ENCODE measurements at places on chromosomes 16 and 17.

DNA sequence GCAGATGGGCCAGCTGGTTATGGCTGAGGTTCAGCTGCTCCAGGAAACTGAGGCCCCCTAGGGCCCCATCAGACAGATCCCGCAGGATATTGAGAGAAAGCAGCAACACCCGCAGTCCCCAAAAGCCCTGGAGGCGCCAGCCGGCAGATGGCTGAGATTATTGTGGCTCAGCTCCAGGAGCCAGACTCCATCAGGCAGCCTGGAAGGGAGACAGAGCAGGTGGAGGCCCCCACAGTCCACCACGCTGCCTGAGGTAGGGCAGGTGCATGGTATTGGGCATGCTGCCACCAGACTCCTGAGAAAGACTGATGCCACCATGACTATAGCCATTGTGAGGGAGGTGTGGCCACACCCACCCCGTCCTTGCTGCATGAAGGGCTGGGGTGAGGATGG is 9.5 kb upstream of the TMEM101 start:
- no peak for DNase-seq

GRCh38 chr17:74165797-74166365 is 37.6 kb upstream of the RPL38 start:
- no peak for DNase-seq

DNA sequence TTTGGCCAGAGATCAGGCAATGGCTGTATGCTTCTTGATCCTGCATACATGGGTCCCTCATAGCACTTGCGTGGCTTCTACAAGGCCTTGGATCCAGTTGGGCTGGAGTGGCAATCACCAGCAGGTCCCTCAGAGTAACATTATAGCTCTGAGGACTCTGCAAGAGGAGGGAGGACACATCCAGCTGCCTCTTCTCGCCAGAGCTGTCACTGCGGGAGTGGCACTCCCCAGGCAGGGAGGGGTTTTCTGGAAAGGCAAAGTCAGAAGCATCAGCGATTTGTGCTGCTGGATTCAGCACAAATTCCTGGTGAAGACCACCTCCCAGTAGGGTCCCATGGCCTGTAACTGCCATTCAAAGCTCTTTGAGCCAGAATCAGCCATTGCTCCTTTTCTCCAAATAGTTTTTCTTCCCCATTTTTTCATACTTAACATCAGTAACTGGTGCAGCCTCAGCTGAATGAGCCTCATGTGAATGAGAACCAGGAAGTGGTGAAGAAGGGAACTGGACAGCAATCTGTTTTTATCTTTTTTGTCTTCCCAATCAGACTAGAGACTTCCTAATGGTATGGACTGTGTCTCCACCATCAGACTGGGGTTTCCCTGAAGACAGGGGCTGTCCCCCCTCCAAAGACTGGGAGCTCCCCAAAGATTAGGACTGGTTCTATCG is 40.6 kb upstream of the HOXB13 start:
- DNase-seq = no peak

GRCh38 chr16:84446596-84447392 is 57.7 kb downstream of the MEAK7 start:
- no peak for DNase-seq

DNA sequence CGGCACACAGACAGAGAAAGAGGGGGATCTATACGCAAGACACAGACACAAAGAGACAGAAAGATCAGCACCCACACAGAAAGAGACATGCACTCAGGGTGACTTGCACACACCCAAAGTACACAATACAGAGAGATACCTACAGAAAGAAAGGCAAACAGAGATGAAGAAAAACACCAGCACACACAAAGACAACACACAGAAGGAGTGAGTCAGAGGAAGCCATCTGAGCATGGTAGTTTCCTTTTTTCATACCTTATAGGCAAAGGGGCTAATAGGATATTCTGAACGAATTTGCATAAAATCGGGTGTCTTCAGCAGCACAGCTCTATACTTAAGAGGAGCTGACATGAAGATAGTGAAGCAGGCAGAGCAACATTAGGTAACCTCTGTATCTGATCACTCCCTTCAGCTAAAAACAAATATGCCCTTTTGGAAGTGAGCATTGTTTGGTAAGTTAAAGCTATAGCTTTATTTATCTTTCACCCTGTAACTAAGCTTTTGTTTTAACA is 198.6 kb downstream of the AATF start:
- peak; percentile 40 for DNase-seq

GRCh38 chr17:877630-878029 is 95.5 kb downstream of the MRM3 start:
- no peak for DNase-seq

DNA sequence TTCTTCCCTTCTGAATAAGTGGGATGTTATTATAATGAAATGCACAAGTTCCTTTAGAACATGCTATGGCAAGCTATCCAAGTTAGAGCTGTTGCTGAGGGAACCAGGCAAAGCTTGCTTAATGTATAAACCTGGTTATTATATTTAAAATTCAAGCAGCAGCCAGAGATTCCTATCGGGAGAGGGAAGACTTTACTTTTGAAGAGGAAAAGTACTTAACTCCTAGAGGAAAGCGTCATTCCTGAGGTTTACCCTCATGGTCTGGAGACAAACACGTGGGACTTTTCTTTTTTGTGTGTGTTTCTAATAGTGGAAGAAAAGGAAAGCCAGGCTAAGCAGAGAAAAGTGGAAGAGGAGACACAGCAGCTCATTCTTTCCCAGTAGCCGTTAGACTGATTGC is 39.9 kb upstream of the MYH10 start:
- no peak for DNase-seq

- DNase-seq = no peak
These were observed 110.0 kb upstream of the PSMD7 start for GRCh38 chr16:74186561-74186971.

DNA sequence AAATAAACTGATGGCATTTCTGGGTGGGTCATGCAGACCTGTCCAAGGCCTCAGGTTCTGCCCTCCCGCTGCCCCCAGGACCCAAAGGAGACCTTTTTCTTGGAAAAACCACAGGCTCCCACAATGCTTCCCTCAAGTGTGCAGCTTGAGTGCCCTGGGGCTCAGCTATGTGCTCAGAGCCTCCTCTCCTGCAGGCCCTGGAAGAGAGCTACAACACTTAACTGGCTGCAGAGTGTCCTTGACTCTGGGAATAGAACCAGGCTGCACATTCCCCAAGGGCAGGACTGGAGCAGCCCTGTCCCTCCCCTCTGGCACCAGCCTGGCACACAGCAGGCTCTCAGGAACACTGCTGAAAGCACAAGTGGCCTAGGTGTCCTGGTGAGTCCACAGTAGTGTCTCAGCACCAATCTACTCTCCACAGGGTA is 4.8 kb upstream of the SREBF1 start:
- no peak for DNase-seq

DNA sequence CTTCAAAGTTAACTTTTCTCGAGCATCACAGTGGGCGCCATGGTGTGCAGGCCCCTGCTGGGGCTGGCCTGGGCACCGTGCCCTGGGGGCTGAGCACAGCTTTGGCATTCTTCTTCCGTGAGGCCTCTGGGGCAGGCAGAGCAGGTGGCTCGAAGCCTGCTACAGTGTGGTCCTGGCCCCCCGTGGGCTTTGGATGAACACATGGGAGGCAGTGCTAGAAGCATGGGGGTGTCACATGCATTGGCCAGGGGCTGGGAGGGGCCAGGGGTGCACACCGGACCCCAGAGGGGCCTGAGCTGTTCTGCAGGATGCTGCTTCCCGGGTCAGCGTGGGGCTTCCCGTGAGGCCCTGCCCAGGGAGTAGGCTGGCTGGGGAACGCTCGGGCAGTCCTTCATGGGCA is 12.1 kb upstream of the C16orf74 start:
- no peak for DNase-seq

GRCh38 chr16:10660950-10661635 is 33.6 kb downstream of the TEKT5 start:
- DNase-seq = no peak

GRCh38 chr16:53785044-53785443 is 81.1 kb downstream of the FTO start:
- no peak for DNase-seq

DNA sequence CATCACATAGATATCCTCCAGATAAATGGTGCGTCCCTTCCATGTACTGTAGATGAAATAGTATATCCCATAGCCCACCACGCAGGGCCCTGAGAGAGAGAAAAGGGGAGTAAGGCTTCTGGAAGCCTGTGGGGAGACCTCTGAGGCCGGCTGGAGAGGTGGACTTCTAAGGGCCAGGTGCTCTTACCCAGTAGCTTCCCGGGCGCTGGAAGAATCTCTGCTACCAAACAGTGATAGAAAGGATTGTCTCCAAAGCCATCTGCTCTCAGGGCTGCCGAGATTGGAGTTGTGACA is 718 bp downstream of the SAT2 start:
- DNase-seq = no peak

- DNase-seq = no peak
These were observed 1.0 kb downstream of the SSTR2 start for GRCh38 chr17:73165616-73166404.

- no peak for DNase-seq
These were observed 4.2 kb upstream of the ZG16B start for GRCh38 chr16:2825906-2826305.

DNA sequence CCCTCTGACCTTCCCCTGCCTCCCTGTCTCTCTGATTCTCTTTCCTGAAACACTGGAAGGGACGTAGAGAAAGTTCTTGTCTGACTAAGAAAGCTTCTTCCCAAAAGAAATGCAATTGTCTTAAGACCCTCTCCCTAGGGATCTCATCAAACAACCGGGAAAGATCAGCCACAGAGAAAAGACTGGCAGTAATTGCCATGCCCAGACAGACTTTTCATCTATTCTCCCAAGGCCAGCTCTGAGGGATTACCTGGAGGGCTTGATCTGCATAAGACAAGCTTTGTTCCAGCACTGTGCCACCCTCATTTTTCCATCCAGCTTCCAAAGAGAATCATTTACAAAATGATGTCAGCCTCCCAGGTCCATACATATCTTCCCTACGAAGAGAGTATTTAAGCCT is 38.8 kb upstream of the HS3ST3A1 start:
- DNase-seq = no peak

DNA sequence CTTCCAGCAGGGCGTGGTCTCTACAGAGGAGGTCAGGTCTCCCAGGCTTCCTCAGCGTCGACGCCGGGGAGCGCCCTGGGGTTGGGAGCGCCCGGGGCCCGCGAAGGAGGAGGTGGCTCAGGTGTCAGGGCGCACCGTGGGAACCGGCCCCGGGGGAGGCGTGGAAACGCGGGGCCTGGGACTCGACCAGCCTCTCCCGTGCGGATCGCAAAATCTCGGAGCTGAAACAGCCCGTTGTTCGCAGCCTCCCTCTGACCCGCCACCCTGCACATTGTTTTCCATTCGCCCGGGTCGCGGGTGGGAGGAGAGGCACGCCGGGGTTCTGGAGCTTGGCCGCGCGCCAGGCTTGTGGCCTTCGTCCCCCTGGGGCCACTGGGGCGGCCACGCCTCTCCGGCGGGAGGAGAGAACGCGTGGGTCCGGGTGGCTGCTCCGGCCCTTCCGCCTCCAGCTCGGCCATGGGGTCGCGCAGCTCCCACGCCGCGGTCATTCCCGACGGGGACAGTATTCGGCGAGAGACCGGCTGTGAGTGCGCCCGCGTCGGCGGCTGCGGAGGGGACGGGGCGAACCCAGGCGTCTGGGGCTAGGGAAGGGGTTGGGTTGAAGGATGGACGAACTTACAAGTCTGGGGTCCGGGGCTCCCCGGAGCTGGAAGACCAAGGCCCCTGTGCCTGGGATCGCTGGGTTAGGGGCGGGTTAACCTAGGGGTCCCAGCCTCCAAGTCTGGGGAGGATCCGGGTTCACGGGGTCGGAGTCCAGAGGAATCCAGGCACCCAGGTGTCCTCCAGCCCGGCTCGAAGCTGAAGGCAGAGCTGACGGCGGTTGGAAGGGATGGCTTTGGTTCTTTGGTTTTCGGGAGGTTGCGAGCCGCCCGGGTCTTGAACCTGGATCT is at the start of gene CHP2:
TSS of gene CHP2 (plus strand) at position 433 of the 890 bp plus-strand sequence. CDS start at position 457, 24 bp downstream.
- no peak for DNase-seq

- no peak for DNase-seq
These were observed 3.7 kb downstream of the DYNLL2 start for GRCh38 chr17:58086953-58087352.

DNA sequence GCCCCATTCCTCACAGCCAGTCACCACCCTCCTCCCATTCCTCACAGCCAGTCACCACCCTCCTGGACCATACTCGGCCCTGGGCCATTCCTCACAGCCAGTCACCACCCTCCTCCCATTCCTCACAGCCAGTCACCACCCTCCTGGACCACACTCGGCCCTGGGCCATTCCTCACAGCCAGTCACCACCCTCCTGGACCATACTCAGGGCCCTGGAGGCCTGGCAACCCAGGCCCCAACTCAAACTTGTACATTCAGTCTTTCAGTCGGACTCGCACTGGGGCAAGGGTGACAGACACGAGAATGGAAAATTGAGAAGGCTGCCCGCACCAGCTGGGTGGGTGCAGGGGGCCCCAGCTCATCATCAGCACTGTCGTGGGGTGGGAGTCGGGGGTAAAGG is 30.4 kb upstream of the FOXK2 start:
- DNase-seq = no peak

DNA sequence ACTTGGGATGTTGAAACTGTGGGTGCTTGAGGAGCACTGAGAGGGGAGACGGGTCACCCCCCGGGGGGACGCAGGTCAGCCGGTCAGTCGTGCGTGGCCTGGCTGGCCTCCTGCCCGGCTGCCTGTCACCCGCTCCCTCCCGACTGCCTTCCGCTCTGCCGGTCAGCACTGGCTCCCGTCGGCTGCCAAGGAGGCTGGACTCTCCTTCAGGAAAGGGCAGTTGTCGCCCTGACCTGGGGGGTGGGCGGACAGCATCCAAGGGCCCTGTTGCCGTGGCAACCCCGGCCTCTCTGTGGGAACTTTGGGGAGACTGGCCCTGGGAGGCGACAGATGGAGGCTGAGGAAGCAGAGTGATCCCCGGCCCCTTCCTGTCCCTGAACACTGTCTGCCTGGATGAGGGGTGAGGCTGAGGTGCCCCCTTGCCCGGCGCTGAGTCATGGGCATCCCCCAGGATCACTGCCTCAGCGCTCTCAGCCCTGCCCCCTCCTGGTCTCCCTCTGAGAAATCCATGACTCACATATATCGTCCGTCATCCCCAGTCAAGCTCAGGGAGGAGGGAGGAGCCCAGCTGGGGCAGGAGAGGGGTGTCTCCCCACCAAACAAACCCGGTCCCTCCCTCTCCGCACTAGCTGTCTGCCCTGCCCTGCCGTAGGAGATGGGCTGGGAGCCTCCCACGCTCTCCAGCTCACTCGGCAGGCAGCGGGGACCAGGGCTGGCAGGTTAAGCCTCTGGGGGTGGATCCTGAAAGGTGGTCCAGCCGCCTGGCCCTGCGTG is at the start of gene ADGRG1:
TSS of gene ADGRG1 (plus strand) at position 623 of the 774 bp plus-strand sequence. CDS start 21,658 bp downstream, outside the sequence.
- no peak for DNase-seq

DNA sequence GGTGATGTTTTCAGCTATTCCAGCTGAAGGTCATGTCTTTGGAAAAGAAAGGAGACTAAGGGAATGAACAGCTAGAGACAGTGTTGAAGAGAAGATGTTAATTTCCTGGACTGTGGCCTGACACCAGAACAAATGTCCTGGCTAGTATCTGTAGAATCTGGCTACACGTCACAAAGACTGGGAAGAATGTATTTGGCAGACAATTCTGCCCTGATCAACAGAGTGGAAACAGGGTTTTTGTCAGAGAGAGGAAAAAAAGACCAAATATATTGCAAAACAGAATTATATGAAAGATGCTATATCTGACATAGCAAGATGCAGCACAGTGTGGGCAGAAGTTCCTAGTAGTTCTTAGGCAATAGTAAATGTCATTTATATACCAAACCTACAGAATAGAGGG is 17.0 kb upstream of the ANKFN1 start:
- no peak for DNase-seq

All from Caco-2 (cell line).